ENCODE measurements at places on chromosomes 1 and 21. TPM values are rescaled to one million over a fixed set of nuclear protein-coding genes. Genes with fewer than 3 reads are reported as not detected.

DNA sequence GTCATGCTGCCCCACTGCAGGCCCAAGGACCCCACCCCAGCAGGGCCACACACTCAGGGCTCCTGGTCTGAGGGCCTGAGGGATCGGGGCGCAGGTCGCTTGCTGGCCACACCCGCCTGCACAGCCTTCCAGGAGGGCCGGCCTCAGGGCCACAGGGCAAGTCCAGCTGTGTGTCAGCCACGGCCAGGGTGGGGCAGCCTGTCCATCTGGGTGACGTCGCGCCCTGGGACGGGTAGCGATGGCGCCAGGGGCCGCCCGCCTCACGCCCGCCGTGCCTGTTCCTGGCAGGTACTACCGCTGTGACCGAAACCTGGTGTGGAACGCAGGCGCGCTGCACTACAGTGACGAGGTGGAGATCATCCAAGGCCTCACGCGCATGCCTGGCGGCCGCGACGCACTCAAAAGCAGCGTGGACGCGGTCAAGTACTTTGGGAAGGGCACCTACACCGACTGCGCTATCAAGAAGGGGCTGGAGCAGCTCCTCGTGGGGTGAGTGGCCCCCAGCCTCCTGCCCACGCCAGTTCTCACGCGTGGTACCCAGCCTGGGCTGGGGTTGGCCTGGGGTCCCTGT, 2.5 kb downstream of the COL6A1 start:
- DNase-seq, result no peak

DNA sequence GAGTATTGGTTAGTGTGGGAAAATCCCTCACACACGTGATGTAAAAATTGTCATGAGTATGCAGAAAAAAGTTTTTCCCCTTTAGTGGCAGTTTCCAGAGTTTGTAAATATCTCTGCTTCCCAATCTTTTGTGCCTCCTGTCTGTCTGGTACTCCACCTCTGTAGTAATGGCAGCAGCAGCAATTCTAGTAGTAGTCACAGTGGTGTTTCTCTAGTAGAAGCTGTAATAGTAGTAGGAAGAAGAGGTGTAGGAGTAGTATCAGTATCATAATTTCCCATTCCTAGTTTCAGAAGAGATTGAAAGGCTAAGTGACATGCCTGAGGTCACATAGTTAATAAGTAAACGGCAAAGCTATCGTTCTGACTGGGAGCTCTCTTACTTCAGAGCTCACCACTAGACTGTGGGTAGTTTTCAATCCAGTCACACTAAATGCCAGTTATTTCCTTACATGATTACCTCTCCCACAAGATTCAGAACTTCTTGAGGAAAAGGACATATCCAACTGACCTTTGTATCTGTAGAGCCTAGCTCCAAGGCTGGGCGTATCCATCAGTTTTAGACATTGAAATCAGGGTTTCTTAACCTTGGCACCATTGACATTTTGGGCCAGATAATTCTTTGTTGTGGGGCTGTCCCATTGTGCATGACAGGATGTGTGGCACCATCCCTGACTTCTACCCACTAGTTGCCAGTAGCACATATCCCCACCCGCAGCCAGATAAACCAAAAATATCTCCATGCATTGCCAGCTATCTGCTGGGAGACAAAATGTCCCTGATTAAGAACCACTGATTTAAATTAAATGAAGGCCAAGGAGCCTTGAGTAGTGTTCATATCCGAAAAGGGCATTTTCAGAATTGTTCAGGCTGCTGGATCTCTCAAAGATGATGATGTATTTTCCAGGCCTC, 135.9 kb downstream of the FGGY start:
- no peak for DNase-seq

DNA sequence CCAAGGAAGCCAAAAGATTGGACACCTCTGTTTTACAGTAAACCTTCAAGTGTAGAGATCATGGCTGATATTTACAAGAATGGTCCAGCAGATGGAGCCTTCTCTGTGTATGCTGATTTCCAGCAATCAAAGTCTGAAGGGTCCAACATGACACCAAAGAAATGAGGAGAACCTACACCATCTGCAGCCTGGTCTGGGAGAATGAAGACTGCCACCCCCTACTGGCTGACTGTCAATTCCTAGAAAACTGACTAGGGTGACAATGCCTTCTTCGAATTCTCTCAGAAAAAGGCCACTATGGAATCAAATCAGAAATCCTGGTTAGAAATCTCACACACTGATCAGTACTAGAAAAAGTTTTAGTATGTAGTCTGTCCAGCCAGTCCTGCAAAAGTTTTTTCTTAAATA, 83.3 kb downstream of the CDC42BPA start:
- DNase-seq, result no peak

- no peak for DNase-seq
These were observed 698 bp upstream of the SLC22A15 start for GRCh38 chr1:115975569-115976061.

DNA sequence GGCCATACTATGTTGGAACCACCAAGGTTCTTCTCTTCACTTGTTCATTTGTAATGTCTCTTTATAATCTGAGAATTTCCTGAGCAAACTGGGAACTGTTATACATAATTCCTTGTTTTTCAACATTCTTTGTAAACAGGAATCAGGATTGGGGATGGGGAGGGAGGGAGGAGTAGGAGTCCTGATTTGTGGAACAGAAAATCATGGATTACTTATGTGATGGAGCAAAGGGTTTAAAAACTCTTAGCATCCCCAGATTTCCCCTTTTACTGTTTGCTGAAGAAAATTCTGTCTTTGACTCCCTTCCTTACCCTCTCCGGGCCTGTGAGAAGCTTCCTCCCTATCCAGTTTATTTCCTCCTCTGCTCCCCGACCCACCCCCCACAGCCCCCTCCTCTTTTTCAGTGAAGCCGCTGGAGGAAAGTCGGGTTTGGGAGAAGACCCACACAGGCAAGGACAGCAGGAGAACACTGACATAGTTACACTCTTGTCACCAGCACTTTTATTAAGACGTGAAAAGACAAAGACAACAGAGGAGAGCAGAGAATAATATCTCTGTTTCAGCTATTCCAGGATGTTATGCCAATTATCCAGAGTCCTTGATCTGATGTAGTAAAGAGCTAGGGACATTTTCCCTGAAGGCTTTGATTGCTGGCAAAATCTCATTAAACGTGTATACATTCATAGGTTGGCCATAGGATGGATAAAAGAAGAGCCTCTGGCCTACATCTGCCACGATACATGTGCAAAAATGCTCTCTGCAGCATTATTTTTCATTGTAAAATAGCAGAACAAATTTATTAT, 4.6 kb upstream of the NBPF1 start:
- DNase-seq, result peak; percentile 44

- no peak for DNase-seq
These were observed 94.2 kb downstream of the ARHGEF10L start for GRCh38 chr1:17633654-17634053.

- DNase-seq, result no peak
These were observed 162.9 kb upstream of the FGGY start for GRCh38 chr1:59133997-59134396.

DNA sequence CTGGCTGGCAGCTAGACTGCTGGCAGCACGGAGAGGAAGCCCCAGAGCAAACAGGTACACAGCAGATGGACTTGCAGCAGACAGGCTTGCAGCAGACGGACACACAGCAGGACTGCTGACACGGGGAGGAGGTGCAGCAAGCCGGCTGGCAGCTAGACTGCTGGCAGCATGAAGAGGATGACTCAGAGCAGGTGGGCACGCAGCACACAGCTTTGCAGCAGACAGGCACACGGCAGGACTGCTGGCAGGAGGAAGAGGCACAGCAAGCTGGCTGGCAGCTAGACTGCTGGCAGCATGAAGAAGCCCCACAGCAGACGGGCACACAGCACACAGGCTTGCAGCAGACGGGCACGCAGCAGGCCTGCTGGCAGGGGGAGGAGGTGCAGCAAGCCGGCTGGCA, 498 bp downstream of the KRTAP10-2 start:
- DNase-seq, result peak; percentile 33

DNA sequence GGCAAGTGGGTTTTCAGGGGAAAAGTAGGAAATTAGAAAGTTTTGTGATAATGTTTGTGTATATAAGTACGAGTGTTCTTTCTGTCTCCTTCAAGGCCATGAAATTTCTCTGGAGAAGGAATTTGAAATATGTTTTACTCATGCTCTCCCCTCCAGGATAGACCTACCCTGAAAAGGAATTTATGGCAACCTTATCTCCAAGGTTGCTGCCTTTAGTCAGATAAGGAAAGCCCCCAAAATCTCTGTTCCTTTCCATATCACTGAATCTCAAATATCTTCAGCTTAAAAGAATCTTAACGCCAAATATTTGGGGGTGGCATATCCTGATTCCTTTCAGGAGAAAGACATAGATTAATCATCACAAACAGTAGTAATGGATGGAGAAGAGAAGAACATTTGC, 499 bp upstream of the C4BPB start:
- no peak for DNase-seq

- DNase-seq, result no peak
These were observed 75.6 kb downstream of the PLA2G4A start for GRCh38 chr1:186904361-186904760.

- no peak for DNase-seq
These were observed 99.1 kb downstream of the PTPN14 start for GRCh38 chr1:214452152-214452784.

- no peak for DNase-seq
These were observed 646 bp downstream of the DNAJB4 start for GRCh38 chr1:78005448-78005722.

DNA sequence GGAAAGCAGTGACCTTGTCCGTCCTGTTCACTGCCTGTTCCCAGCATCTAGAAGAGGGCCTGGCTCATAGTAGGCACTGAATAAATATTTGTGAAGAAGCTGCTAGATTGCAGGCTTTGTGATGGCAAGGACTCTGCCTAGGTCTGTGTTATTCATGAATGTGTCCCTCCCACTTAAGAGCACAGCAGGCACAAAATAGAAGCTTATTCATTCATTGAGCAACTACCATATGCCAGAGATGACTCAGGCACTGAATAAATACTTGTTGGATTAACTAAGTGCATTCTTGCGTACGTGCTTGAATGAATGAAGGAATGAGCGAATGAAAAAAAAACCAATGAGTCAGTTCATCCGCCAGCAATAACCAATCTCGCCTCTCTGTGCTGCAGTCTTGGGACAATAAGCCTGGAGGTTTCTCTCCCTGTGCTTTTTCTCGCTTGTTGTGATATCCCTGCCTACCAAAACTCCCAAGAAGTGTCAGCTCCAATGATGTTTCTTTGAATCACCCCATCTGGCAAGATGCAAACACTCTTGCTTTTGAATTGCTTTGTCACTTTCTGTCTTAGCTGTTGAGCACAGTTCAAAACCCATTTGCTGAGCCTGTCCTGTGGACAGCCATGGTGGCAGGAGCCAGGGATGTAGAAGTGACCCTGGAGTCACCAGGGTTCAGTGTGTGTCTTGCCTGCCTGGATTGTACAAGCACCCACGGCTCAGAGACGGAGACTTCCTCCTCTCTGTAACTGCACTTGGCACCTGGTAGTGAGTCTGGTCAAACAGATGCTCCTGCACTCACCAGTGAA, 143.9 kb downstream of the KAZN start:
- DNase-seq, result no peak

GRCh38 chr1:198726455-198726854, 87.6 kb downstream of the PTPRC start:
- DNase-seq, result no peak

DNA sequence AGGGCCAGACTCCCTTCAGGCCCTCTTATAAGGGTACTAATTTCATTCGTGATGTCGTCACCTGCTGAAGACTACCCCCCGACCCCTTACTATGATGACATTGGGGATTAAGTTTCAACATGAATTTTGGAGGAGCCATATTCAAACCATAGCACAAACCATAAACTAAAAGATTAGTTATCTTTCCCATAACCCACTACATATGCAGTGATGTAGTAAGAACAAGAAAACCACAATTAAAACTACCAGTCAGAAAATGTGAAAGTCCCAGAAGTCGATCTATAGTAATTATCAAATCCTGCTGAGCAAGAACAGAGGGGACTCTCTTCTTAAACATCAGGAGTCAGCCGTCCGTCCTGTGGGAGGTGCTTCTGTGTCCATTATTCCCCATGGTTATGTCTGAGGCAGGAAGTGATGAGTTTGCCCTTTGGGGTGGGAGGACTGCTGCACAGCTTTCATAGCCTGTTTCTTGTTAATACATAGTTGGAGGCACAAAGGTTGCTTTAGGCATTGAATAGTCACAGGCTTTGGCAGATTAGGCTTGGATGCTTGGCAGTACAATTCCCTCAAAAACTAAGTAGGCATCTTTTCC, 35.9 kb upstream of the PTGFRN start:
- no peak for DNase-seq

DNA sequence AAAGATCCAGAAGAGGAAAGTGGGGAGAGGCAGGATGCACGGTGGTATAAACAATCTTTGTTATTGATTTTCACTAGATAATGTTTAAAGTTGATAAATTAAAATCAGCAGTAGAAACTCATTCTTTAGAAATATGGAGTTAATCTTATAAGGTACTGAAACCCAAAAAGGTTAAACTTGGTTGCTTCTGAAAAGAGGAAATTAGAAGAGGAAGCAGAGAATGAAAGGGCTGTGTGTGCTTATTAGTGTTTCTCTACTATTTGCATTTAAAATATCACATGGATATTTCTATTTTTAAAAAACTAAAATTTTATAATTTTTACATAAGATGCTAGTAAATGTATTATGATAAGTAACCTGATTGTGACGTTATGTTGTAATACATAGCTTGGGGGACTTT, 24.4 kb downstream of the C1orf141 start:
- no peak for DNase-seq

- no peak for DNase-seq
These were observed 7.9 kb downstream of the PLA2G2D start for GRCh38 chr1:20111452-20111851.

DNA sequence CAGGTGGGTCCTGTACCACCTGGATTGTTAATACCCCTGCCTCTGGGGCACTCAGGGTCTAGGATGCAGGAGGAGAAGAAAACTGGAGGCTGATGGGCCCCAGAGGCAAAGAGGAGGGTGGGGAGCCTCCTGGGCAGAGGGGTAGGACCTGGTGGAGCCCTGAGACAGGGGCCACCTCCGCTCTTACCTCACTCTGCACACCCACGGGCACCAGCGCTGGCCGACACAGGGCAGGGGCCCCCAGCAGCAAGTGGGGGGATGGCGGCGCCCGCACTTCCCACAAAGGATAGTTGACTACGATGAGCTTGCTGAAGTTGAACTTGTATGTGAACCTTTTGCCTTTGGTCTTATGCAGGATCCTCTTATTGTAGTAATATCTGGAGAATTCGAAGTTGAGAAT, 1.1 kb downstream of the ETV3L start:
- no peak for DNase-seq

DNA sequence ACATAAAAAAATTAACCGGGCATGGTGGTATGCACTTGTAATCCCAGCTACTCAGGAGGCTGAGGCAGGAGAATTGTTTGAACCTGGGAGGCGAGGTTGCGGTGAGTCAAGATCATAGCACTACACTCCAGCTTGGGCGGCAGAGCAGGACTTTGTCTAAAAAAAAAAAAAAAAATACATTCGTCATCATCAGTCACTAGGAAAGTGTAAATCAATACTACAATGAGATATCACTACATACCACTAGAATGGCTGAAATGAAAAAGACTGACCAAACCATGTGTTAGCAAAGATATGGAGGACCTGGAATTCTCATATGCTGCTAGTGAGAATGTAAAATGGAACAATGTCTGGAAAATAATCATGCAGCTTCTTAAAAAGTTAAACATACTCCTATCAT, 9.3 kb downstream of the SPATA45 start:
- DNase-seq, result no peak

The CADM3 gene
- 0.20 TPM for total RNA-seq

The NTMT2 gene
- total RNA-seq, result not detected

The ZNF695 gene
- not detected for total RNA-seq

The KIF2C gene
- 0.73 TPM for total RNA-seq

The OR10K2 gene
- not detected for total RNA-seq

The CD84 gene
- total RNA-seq, result 3.2 TPM
